ENCODE measurements at places on chromosomes 1 and 21. TPM values are rescaled to one million over a fixed set of nuclear protein-coding genes. Genes with fewer than 3 reads are reported as not detected.

The SPRR1A gene
- not detected for total RNA-seq

The EFCAB14 gene
- total RNA-seq = 55.3 TPM

The FAM78B gene
- 3.8 TPM for total RNA-seq

The TAF1A gene
- 2.6 TPM for total RNA-seq

The CR1L gene
- total RNA-seq = not detected

The ALPL gene
- total RNA-seq = 13.1 TPM

The GUCA2B gene
- not detected for total RNA-seq

The DYNLT5 gene
- total RNA-seq = 2.2 TPM

DNA sequence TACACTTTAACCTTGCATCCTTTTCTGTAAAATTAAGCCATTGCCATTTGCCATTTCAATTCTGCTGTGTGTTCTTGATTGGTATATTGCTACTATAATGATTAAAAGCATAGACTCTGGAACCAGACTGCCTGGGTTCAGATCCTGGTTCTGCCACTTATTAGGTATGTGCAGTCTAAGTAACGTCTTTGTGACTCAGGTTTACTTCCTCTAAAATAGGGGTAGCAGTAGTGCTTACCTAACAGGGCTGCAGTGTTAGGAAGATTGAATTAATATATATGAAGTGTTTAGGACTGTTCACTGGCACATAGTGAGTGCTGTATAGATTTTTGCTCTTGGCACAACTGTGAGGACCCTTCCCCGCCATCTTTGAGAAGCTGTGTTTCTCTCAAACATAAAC, 4.4 kb downstream of the CDC42 start:
- DNase-seq = no peak

DNA sequence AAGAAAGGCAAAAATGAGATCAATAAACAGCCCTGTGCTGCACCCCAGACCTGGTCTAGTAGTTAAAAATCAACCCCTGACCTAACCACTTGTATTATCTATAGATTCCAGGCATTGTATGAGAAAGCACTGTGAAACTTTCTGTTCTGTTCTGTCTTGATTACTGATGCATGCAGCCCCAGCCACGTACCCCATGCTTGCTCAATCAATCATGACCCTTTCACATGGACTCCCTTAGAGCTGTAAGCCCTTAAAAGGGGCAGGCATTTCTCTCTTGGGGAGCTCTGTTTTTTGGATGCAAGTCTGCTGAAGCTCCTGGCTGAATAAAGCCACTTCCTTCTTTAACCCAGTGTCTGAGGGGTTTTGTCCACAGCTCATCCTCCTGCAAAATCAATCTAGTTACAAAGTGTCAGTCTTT, 24.2 kb upstream of the CD34 start:
- DNase-seq = no peak

DNA sequence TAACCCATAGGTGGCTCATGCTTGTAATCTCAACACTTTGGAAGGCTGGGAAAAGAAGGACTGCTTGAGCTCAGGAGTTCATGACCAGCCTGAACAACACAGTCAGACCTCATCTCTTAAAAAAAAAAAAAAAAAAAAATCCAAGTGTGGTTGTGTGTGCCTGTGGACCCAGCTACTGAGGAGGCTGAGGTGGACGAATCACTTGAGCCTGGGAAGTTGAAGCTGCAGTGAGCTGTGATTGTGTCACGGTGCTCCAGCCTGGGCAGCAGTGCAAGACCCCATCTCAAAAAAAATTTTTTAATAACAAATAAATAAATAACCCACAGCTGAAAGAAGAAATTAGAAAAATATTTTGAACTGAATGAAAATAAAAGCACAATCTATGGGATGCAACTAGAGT, 13.8 kb downstream of the INTS7 start:
- no peak for DNase-seq

- DNase-seq = no peak
Observed at GRCh38 chr1:226882187-226882586, 11.8 kb downstream of the PSEN2 start.

GRCh38 chr1:17168091-17168876, 36.6 kb upstream of the PADI1 start:
- DNase-seq = no peak

DNA sequence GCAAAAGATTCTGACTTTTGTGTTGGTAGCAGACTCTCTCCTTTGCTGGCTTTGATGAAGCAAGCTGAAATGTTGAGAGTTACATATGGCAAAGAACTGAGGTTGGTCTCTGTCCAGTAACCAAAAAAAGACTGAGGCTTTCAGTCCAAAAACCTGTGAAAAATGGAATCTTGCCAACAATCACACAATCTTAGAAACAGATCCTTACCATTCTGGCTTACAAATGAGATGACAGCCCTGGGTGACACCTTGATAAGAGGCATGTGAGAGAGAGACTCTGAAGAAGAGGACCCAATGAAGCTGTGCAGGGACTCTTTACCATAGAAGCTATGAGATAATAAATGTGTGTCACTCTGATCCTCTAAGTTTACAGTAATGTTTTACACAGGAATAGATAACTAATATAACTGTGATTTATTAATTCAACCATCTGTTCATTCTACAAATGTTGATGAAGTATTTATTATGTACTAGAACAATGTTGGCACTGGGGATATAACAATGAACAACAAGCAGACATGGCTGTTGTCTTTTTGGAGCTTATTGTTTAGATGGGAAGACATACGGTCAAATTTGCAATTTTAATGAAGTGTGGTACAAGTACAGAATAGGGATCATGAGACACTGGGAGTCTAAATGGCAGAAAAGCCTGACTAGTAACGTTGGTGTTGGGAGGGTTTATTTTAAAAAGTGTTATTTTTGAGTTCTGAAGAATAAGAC, 251.0 kb downstream of the OLFM3 start:
- DNase-seq = no peak

GRCh38 chr1:100969327-100969726, 56.3 kb downstream of the DPH5 start:
- DNase-seq = no peak

DNA sequence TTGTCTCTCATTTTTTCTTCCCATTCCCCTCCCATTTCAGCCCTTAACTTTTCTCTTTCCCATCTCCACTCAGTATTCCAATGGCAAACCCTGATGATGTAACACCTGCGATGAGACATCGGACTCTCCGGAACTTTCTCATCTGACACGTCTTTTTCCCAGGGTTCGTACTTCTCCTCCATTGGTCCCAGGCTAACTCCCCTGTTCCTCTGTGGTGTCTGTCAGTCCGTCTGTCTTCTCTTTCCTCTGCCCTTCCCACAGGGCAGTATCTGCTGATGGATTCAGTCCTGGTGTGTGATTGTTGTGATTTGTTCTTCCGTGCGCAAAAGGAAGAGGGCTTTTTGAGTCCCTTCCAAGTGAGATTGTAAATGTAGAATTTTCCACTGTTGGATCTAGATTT, 27.7 kb downstream of the VANGL2 start:
- DNase-seq = no peak

GRCh38 chr1:182724215-182724614, 39.8 kb upstream of the RGS8 start:
- DNase-seq = no peak

- no peak for DNase-seq
Observed at GRCh38 chr1:43666608-43667007, 16.7 kb downstream of the KDM4A start.

- DNase-seq = peak; percentile 38
Observed at GRCh38 chr1:57422271-57423134, 1.4 kb downstream of the DAB1 start.

DNA sequence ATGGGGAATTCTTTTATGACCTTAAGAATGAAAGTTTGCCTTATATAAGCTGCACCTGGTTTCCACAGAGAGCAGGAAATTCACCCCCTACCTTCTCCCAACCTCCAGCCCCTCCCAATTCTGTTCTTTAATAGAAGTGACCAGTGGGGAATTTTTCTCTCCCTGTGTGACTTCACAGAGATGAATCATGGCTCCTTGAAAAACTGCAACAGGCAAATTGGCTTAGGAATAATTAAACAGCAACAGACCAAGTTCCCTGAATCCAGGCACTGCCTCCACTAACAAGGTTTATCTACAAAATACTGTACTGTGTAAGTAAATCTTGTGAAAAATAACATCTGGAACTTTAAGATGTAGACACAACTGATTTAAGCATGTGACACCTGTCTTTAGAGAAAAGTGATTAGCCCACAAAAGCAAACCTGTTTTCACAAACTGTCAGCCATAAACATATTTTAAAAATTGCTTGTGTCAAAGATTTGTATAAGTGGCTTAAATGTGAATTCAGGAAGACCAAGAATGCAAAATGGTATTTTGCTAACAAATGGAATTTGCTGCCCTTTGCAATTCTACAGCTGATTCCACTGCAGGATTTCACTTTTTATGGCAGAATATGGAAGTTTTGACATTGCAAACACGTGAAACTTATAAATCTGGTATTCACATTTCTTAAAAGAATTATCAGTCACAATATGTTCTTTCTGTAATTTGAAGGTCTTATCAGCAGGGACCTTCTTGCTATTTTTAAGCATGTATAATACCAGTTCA, 54.0 kb downstream of the ALG14 start:
- no peak for DNase-seq

GRCh38 chr1:231134624-231135023, 27.2 kb upstream of the TRIM67 start:
- no peak for DNase-seq

GRCh38 chr1:15803380-15803779, 4.1 kb downstream of the UQCRHL start:
- DNase-seq = no peak

DNA sequence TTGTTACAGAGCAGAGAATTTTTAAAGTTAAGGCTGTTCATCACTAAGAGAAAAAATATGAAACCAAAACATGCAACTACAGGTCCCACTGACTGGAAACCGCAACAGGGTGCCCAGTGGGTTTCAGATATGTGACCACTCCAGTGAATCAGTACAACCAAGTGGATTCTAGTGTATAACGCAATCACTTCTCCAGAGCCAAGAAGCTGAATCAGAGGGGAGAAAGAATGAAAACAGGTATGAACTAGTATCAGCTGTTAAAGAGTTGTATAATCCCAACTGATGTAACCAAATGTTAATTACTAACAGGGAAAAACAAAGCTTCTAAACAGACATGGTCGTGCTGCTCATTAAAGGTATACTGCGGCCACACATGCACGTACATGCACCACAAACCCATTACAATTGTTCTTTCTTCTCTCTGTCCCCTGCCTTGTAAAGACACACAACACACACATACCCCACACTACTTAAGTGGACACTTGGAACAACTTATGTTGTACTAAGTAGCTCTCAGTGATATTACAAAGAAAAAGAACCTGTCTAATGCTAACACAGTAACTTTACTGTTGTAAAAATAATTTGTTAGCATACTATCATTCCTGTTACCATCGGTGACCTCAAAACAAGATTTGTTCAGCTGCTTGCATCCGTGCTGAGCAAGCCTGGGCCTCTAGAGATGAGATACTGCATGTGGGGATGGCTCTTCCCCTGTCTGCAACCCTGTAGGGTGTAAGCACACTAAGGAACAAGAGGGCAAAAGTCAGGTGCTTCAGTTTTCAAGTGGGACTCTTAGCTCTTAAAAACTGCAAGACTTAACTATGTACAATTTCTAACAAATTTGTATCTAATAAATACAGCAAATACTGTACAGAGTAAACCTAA, 74.2 kb downstream of the PTPN14 start:
- DNase-seq = no peak

GRCh38 chr21:40531431-40532110, 315.4 kb downstream of the DSCAM start:
- no peak for DNase-seq

DNA sequence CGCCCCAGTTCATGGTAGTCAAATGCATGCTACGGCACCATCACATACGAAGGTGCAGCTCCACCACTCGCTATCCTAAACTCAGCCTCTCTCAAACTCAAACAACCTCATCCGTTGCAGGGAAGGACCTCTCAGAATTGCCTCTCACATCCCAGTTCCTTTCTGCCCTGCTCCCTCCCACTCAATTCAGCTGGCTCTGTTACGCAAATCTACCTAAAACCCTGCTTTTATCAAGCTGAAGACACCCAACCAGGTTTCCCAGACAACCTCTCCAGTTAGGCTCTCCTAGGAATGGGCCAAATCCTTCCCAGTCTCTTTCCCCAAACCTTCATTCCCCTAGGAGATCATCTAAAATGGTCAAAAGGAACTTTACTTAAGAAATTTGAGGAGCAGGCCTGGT, 62.9 kb downstream of the CLSTN1 start:
- DNase-seq = no peak

- DNase-seq = no peak
Observed at GRCh38 chr1:220680085-220680687, 10.0 kb upstream of the C1orf115 start.

GRCh38 chr1:68347415-68347814, 102.3 kb downstream of the RPE65 start:
- peak; percentile 32 for DNase-seq

Measured in left ventricle myocardium superior (tissue), 1 donor.